Activated T-cell treated with anti-CD3 and anti-CD28 coated beads for 1 hour (primary cell): ENCODE measurements at places on chromosomes 13 and 19.

DNA sequence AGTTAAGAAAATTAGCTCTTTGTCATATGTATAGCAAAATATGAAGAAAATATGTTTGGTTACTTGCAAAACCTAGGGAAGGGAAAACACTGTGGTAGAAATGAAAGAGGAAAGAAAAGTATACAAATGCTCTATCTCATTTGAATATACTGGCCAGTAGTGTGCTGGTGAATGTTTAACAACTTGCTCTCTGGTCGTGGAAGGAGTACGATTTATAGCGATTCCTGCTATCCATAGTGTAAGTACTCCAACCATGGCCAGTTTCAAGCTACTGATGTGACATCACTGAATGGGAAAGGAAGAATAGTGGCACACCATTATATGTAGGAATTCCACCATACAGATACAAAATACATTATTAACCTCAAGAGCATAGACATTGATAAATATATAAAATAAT, 9.3 kb downstream of the BORA start:
- no peak for DNase-seq

- DNase-seq = no peak
Measured at GRCh38 chr13:29524176-29524575, 71.3 kb downstream of the SLC7A1 start.

GRCh38 chr13:107031716-107032115, 463.8 kb upstream of the ARGLU1 start:
- no peak for DNase-seq

GRCh38 chr13:97429681-97430081, 4.3 kb upstream of the RAP2A start:
- DNase-seq = no peak

DNA sequence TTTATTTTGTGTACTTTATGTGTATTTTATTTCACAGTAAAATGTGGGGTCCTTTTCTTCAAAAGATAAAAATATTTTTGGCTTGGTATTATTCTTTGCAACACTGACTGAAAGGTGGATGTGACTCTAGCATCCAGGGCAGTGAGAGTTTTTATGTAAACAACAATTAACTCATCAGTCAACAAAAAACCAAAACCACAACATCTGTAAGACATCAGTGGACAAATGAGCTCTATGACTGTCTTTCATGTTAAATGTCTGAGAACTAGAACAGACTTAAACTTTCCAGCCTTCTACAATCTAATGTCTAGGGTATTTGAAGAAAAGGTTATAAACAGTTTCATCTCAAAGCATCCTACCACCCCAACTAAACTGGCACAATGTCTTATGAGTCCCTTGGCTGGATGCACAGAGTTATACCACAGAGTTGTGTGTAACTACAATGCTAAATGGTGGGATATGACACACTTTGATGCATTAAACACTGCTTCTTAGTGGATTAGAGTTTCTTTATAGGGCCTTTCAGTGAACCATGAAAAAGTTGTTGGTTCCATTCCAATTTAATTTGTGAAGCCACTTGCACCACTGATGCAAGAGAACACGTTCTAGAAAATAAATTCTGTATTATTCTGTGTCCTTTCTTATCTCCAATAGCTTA, 544.2 kb upstream of the KLF12 start:
- DNase-seq = no peak

- no peak for DNase-seq
Measured at GRCh38 chr19:39941151-39941550, 6.7 kb upstream of the FCGBP start.

GRCh38 chr13:98910501-98910951, 67.3 kb downstream of the DOCK9 start:
- no peak for DNase-seq

DNA sequence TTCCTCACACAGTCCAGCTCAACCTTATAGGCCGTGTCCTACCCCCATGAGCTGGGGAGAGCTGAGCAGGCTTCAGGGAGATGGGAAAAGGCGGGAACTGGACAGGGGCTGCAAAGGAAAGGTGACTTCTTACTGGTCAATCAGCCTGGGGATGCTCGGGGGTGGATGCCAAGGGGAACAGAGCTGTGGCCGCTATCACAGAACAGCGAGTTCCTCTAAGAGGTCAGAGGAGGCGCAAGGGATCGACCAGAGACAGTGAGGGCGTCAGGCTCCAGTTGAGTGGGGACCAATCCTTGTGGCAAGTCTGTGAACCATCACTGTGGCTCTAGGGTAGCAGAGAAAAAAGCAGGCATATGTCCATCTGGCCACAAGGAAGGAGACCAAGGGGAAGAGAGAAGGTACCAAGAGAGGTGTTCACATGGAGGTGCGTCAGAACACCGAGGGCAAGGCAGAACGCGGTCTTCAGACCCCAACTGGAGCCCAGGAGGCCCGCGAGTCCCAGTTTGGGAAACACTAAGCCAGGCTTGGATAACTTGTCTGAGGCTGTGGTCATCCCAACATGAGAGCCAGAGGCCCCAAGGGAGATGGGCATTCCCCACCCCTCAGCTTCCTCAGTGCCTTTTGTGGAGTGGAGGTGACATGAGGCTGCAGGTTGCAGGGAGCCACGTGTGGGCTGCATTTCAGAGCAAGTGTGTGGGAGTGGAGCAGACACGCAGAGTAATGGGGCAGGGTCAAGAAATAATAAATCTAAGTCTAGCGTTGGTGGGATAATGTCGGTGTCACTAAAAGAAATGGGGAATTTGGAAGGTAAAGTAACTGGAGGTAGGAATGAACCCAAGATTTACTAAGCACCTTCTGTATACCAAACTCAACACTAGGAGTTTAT, 3.9 kb downstream of the F10 start:
- no peak for DNase-seq

DNA sequence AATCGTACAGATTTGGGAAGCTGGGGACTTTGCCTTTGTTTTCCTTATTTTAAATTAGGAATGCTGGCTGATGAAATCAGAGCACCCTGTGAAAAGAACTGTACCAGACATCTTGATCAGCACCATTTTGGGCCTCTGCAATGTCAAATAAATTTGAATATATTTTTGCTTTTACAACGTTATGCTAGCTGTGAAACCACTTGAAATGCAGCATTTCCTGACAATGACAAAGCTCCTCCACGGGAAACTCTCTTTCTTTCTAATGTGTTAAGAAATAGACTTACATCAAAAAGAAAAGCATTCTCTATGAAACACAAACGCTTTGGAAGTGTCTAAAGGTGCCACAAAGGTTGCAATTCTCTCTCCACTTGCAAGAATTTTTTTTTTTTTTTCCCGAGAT, 47.1 kb upstream of the MAP3K10 start:
- DNase-seq = no peak

DNA sequence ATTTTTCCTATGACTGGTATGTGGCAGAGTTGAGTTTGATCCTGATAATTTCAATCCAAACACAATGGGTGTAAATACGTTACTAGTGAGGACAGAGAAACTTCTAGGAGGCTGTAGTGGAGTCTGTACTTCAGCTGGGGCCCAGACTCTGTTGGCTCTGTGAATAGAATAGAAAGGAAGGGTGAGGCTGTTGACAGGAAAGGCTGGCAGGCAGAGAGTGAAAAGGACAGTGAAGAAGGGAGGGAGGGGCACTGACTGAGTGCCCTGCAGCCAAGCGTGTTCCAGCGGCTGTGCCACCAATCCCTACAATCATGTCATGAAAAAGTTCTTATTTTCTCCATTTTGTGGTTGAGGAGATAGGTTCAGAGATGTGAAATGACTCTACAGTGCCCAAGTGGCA, 80.5 kb downstream of the MBNL2 start:
- DNase-seq = no peak

DNA sequence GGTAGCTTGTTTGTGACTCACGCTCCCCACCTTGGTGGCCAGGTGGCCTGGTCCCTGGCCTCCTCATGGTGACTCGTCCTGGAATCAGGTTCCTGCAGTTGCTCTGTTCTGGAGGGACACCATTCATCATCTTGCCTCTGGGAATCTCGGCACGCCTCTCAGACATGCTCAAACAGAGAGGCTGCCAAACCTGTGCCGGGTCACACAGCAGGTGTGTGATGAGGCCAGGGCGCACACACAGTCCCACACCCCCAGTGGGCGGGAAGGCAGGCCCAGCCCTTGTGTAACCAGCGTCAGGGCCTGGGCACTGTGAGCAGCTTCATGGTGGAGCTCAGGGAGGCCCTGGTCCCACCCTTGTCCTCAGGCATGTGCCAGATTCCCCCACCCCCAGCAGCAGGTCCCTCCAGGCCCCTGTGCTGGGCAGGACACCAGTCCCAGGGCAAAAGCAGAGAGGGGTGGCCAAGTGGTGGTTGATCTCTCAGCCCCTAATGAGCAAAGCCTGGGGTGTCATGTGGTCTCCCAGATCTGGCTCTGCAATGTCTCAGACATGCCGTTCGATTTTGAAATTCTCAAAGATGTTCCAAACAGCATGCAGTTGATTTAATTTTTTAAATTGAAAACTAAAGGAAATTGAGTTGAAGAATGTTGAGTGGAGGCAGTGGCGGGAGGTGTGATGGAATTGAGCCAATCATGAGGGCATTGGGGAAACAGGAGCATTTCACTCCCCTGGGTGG, 12.1 kb downstream of the CEBPA start:
- DNase-seq = no peak

DNA sequence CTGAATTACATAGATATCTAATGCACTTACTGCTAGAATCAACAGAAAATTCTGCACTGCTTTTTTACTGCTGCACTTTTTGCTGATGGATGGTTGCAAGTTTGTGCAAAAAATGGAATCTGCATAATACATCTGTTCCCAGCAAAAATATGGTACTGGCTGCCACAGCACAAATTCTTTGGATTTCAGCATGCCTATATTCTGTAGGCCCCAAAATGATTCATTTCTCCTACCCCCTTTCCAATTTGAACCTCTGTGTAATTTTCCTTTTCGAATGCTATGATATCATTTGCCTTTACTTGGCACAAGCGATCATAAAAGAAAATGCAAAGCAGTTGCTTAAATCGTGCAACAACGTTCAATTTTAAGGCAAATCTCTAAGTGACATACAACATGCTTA, 524.2 kb upstream of the NBEA start:
- no peak for DNase-seq

DNA sequence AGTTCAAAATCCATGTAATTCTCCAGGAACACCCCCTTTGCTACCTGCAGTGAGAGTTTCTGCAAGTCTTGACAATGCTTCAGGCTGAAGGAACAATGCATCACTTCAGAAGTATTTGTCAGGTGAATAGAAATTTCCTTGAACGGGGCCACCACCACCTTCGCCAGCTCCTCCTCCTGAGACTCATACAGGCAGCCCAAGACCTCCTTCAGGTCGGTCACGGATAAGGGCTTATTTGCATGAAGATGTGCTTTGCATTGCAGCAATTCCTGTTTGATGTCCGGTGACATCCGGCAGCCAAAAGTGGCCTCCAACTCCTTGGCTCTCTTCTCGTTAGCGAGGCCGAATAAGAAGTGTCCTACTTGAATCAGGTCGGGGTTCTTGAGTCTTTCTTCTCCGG, 8.4 kb downstream of the NLRP7 start:
- no peak for DNase-seq

GRCh38 chr19:1626417-1627010, 21.3 kb upstream of the UQCR11 start:
- no peak for DNase-seq

GRCh38 chr19:5809053-5809452, 4.2 kb downstream of the NRTN start:
- DNase-seq = no peak

DNA sequence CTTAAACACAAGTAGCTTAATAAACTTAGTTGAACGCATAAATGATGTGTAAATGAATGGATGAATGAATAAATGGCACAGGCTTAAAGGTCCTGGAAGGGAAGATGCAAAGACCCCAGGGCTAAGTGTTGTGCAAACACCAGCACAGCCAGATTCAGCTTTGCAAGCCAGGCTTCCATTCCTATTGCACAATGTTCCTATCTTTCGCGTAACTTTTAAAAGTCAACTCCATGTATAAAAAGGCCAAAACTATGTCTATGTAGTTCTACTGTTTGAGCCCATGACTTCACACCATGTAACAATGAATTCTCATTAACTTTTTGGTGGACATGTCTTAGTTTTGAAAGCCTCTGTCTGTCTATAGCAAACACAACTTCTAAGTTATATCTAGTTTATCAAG, 226.0 kb downstream of the NALCN start:
- DNase-seq = no peak

GRCh38 chr19:41796362-41796761, at the start of gene CEACAM3:
TSS of gene CEACAM3 (plus strand) at chr19:41796587. CDS start at chr19:41796678, 91 bp downstream.
- no peak for DNase-seq
